ENCODE measurements at places on chromosomes 11 and 22.

GRCh38 chr11:128467041-128467440 lies 120.3 kb downstream of the ETS1 start:
- no peak for DNase-seq

DNA sequence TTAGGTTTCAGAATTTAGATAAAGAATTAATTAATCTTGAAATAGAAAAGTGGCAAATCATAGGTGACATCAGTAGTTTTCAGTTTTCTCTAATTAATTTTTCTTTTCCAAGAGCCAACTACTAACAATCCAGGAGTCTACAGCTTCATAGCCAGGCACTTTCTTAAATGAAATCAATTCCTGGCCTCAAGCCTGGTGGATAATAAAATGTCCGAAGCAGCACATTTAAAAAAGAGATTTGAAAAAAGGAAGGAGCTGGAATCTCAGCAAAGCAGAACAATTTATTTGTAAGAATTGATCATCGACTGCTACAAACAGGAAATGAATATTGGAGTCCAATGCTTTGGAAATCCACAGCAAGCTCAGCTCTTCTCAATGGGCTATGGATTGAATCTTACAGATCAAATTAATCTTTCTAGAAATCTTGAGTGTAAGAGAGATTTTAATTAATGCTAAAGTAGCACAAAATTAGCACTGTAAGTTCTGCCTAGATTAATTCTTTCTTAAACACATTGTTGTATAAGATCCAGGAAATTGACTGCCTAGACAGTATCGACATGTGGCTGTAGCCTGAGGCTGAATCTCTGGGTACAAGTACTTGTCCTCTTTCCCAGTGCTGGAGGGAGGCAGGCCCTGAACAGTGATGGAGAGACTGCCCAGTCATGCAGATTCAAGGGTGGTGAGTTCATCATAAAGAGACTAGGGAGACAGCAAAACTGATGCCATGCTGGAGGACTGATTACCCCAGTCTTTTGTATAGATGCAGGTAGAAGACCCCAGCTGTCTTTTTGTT lies 167.8 kb upstream of the POU2AF2 start:
- DNase-seq: no peak

DNA sequence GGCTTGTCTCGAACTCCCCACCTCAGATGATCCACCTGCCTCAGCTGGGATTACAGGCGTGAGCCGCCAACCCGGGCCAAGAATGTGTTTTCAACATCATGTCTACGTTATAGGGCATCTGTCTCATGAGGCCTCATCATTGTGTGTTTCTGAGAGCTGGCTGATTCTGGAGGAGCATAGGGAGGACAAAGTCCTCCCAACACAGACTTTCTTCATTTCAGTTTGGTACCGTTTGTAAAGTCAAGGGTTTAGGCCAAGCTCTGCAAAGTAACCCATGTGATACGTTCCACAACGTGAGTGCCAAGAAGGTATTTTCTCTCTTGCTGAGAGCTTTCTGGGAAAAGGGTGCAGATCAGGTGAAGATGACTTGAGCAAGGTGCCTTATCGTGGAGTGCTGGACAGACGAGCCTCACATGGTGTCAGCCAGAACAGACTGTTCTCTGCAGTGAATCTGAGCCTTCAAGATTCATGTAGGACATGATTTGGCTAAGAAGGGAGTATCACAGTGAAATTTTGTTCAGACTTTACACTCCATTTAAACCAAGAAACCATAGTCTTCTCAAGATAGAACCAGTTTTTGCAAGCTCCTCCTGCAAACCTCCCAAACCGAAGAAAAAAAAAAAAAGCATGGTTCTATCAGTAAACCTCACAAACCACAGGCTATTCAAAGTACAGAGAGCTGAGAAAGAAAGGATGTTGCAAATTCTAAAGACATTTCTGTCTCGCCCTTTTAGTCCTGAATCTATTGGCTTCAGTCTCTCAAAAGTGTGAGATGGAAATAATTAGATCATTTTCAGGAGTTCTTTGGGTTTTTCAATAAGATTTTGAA lies 71.7 kb downstream of the DBX1 start:
- DNase-seq: no peak

DNA sequence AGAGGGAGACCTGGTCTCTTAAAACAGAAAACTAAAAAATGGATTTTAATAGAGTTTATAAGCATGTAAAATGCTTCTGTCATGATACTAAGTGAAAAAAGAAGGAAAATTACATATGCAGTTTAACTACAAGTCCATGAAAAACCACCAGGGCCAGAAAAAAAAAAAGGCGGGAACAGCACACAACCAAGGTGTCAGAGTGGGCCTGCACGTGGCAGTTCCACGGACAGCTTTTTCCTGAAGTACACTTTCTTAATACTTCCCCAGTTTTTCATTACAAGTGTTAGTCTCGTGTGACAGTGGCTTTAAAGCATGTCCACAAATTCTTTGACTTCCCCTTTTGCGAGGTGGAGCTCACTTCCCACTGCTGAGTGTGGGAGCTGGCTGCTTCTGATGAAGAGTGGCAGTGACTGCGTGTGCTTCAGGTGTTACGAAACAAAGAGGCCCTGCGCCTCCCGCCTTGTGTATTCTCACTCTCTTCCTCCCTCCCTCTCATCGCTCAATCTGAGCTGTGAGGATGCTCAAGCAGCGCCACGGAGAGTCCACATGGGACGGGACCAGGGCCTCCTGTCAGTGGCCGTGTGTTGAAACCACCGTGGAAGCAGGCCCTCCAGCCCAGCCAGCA lies 16.4 kb downstream of the PPM1F start:
- DNase-seq: no peak

GRCh38 chr11:84164728-84165127 lies 878.6 kb upstream of the CCDC90B start:
- no peak for DNase-seq

GRCh38 chr11:4654635-4655369 lies 11.0 kb downstream of the OR51E1 start:
- no peak for DNase-seq

DNA sequence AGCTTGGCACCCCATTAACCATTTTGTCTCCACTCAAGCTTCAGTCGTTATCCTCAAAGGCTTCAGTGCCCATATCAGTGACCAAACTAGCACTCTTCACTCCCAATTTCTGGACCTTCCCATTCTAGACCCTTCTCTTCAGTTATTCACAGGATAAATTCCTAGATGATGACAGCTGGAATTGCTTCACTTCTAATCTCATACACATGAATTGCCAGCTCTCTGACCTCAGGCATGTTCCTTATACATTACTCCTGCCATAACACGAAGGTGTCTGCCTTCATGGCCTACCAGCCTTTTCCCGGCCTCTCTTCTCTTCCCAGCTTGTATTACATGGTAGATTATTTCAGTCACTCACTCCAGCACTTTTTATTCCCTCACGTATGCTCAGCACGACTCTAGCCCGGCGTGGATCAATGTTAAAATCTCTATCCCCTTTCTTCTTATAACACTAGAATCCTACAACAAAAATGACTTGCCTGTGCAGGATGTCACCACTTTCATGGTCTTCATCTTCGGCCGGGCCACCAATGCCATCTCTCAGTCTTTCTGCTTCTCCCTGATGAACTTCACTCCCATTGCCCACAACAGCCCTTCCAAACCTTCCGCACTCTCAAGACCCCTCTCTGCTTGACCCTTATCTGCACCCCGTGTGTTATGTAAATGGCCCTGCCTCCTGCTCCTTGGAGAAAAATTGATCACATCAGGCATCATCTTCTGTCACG lies 36.9 kb downstream of the EIF3F start:
- no peak for DNase-seq

- no peak for DNase-seq
Measured at GRCh38 chr11:102414559-102414958, 38.0 kb downstream of the TMEM123 start.

DNA sequence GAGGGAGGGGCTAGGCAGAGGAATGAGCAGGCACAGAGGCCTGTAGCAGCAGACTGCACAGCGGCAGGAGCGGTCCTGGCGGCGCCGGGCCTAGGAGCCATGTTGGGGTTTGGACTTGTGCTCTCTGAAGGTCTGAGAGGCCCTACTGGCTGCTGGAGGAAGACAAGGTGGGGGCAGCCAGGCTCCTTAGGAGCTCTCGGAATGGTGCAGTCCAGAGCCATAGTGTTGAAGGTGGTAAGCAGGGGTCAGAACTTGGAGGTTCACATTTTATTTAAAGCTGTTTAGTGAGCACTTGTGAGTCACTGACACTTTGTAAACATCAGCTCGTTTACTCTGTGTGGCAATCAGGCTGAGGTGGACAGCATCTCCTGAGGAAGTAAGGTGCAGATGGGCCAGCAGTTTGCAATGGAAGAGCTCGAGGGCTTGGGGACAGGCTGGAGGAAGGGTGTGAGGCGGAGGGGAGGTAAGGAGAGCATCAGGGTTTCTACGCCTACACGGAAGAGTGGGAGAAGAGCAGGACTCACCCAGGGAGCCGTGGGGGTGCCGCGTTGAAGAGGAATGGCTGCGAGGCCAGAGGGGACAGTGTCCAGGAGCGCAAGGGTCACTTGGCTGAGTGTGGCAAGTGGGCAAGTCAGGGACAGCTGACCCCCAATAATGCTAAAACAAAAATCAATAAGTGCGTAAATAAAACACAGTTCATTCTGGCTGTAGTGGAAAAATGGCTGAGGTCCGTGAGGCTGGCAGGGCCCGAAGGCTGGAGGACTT lies 10.0 kb upstream of the TMEM191C start:
- DNase-seq: no peak

DNA sequence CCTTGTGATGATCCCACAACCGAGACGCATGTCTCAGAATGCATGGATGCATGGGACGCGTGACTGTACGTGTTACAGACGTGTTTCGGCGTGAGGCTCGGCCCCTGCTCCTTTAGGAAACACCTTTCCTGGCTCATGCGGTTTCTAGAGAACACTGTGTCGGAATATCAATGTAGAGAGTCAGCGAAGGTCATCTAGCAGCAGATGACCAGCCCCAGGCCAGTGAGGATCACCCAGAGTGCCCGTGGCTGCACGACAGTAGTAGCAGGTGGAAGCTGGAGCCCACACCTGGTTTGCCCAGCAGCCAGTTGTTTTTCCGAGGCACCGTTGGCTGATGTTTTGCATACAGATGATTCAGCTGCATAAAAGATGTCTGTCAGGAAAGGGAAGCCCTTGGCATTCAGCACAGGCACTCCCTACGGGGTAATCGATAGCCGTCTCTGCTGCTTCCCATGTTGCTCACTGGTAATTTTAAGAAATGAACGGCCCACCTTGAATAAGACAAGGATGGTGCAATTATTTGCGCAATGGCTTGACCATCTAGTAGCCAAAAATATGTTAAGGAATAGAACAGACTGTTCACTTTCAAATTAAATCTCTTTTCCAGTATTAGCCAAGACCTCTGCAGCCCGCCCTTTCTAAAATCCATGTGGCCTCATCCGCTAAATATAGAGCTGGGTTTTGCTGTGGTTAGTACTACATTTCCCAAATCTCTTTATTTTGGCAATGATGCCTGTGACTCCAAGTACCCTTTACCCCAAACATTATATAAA lies 1.1 kb upstream of the CLTCL1 start:
- DNase-seq: no peak

DNA sequence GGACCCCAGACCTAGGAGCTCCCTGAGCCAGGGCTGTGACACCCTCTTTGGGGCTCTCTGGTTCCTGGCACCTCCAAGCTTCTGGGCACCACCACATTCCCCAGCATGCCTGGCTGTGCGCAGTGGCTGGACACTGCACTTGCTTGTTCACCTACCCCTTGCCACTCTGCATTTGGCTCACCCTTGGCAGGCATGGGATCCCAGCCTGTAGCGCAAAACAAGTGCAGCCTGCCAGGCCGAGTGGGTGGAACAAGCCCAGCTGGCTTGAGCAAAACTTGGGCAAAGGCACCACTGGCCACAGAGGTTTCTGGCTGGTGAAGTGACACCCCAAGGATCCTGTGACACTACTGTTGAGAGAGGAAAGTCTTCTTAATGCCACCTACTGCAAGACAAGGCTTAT lies 57.3 kb downstream of the CCDC34 start:
- DNase-seq: no peak

- no peak for DNase-seq
Measured at GRCh38 chr11:79742176-79742575, 301.3 kb upstream of the TENM4 start.

DNA sequence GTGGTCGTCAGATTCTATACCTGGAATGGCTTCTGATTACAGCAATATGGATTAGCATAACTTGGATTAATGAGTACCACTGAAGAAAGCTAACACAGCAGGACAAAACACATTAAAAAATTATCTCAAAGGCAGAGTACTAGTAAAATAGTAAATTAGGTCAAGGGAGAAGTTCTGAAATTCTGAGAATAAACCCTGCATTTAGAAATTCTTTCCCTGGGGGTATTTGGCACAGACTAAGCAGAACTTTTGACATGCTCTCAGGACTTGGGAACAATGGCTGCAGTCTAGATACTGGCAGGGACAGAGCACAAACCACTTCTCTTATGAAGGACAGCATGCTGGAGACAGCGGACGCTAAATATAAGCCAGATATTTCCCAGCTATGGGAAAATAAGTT lies 85.6 kb upstream of the GRIA4 start:
- DNase-seq: no peak

- no peak for DNase-seq
Measured at GRCh38 chr11:76802621-76803020, 19.5 kb downstream of the TSKU start.

DNA sequence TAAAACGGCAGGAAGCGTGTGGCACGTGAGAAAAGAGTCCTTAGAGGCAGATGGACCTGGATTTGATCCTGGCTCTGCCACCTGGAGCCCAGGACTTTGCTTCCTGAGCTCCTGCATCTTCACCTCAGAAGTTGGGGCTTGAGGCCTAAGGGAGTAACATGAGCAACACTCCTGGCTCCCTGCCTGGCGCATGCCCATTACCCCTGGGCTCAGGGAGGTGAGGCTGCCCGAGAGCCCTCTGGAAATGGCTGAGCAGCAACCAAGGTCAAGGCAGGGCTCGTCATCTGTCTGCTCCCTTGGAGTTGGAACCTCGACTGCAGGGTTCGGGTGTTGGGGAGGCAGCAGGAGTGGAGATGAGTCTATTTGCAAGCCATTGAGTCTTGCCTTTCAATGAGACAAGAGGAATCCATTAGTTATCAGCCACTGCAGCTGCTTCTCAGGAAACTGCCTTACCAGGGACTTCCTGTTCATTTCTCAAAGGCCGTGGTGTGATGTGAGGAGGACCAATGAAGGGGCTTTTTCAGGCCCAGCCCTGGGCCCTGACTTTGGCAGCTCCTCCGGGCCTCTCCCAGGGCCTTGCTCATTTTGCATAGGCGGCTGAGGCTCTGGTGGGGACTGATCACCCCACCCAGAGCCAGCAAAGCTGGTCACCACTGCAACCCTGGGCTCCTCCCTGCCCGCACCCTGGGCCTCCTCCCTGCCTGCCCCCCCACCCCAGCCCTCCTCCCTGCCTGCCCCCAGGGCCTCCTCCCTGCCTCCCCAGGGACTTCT lies 6.4 kb downstream of the FADS2 start:
- DNase-seq: no peak

DNA sequence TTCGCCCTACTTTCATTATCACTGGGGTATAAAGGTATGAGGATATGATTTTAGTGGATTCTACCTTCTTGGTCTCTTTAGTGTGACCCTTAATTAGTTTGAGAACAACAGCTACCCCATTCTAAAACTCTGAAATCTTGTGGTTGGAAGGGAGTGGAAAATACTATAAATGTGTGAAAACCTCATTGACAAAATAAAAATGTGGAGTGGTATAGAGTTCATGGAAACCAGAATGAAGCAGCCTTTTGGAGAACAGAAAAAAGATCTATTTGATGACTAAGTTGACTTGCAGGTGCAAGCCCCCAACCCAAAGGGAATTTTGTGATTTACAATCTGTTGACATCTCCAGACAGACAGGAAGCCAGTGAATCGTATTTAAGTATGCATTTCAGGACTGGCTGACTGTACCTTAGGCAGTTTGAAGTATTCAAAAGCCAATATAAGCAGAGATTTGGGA lies 75.8 kb downstream of the GAS2 start:
- no peak for DNase-seq

GRCh38 chr11:5380740-5381342 lies 2.8 kb upstream of the OR51M1 start:
- DNase-seq: peak; percentile 60

GRCh38 chr22:20182365-20182764 lies 31.5 kb upstream of the CCDC188 start:
- no peak for DNase-seq

All from NCI-H1105 (cell line).